Lower lobe of right lung (tissue), 2 donors: ENCODE measurements at places on chromosomes 12 and 14. TPM values are rescaled to one million over a fixed set of nuclear protein-coding genes. Genes with fewer than 3 reads are reported as not detected.

PLEKHD1 gene
- total RNA-seq, result 0.47 TPM

MAP3K9 gene
- total RNA-seq, result 9.4 TPM

ANGEL1 gene
- total RNA-seq, result 28.9 TPM

ABCD2 gene
- total RNA-seq, result 0.47 TPM

NEDD1 gene
- 17.7 TPM for total RNA-seq

GPHN gene
- total RNA-seq, result 27.0 TPM

DLK1 gene
- total RNA-seq, result not detected

CDK17 gene
- 41.7 TPM for total RNA-seq

FOXN4 gene
- not detected for total RNA-seq

HSPA2 gene
- 11.4 TPM for total RNA-seq

AICDA gene
- 0.77 TPM for total RNA-seq

BBOF1 gene
- total RNA-seq, result 7.4 TPM

EXOC3L4 gene
- 3.6 TPM for total RNA-seq

SLC5A8 gene
- total RNA-seq, result 1.3 TPM

TAS2R9 gene
- total RNA-seq, result not detected

BCAT1 gene
- 50.6 TPM for total RNA-seq

DIO2 gene
- 0.62 TPM for total RNA-seq

TGM1 gene
- 5.9 TPM for total RNA-seq

ZNF891 gene
- 2.6 TPM for total RNA-seq

RTL1 gene
- total RNA-seq, result not detected

ADAM21 gene
- total RNA-seq, result 0.24 TPM

FITM1 gene
- 0.97 TPM for total RNA-seq

BDKRB1 gene
- total RNA-seq, result not detected

SLC38A4 gene
- 1.1 TPM for total RNA-seq

HSPB8 gene
- 47.9 TPM for total RNA-seq

CDH24 gene
- total RNA-seq, result 5.6 TPM

KRT75 gene
- not detected for total RNA-seq

PLEKHA5 gene
- 29.2 TPM for total RNA-seq

FAM186B gene
- total RNA-seq, result 0.65 TPM

MIP gene
- not detected for total RNA-seq

DAD1 gene
- total RNA-seq, result 162 TPM

RAB5B gene
- 138 TPM for total RNA-seq

ASB2 gene
- total RNA-seq, result 2.4 TPM

PIWIL1 gene
- not detected for total RNA-seq

SMCO2 gene
- total RNA-seq, result 0.47 TPM

RHEBL1 gene
- total RNA-seq, result 1.5 TPM

B3GNT4 gene
- 0.30 TPM for total RNA-seq

TEX22 gene
- total RNA-seq, result 3.8 TPM

KRT5 gene
- 0.65 TPM for total RNA-seq

KLRC2 gene
- not detected for total RNA-seq

POLE2 gene
- total RNA-seq, result 1.2 TPM

VSIG10 gene
- 51.7 TPM for total RNA-seq

GPR65 gene
- total RNA-seq, result 13.4 TPM

GPR132 gene
- total RNA-seq, result 7.2 TPM

SLCO1B3 gene
- not detected for total RNA-seq

PRH2 gene
- total RNA-seq, result not detected

GDF3 gene
- total RNA-seq, result 0.30 TPM
